Lung (tissue), 17 donors: ENCODE measurements at places on chromosomes 5 and 9.

GRCh38 chr9:120528829-120529228 lies 51.1 kb downstream of the CDK5RAP2 start:
- DNase-seq, result no peak

- DNase-seq, result no peak
Measured at GRCh38 chr9:31597977-31598376, 786.5 kb upstream of the ACO1 start.

GRCh38 chr9:86405926-86406325 lies 51.7 kb upstream of the TUT7 start:
- DNase-seq, result peak; percentile 21

GRCh38 chr9:122213589-122214413 lies 15.0 kb downstream of the LHX6 start:
- DNase-seq, result peak; percentile 72

DNA sequence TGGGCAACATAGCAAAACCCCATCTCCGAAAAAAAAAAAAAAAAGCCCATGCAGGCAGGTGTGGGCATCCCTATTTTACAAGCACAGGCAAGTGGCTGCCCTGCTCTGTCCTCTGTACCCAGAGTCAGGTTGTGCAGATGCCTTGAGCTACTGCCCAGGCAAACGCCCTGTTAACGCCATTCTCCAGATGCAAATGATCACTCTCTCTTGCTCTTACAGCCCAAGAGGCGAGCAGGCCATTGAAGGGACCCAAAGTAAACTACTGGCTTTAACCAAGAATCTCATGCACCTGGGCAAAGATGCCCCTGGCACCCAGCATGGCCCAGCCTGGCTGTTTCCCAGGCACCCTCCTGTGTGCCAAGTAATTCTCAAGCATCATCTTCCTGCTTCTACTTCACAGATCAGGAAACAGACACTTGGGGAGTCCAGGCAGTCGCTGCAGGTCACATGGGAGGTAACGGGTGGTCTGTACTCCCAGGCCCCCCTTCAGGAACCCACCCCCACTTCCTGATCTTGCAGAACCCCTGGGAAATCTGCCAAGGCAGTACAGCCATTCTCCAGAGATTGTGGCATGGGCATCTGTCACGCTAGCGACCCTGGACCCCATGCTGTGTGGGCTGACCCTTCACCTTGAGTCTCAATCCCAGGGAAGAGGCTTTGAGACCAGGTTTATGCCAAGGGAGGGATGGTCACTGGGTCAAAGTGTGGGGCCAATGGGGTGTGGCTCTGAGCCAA lies 14.2 kb downstream of the EEIG1 start:
- DNase-seq, result peak; percentile 73

DNA sequence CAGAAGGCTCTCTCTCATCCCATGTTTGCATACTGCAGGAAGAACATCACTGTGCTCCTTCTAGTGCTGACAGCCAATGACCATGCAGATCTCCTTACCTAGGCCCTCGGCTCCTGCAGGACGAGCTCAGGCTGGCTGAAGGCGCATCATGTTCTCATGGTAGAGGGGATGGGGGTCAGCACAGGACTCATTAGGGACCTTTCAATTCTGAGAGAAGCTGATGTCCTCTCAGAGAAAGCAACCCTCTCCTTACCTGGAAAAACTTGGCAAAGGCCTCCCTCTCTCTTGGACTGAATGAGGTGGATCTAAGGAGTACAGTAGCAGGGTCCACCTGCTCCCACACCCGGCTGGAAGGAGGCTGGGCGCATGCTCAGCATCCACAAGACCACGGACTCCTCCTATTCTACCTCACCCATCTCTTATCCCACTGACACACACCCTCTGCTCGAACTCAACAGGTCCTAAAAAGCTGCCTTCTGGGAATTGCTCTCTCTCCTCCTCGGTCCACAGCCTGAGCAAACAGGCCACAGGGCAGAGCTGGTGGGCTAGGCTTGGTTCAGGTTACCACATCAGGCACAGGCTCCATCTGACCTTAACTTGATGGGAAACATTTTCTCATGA lies 2.9 kb downstream of the IPPK start:
- DNase-seq, result no peak

GRCh38 chr5:23029290-23029689 lies 176.1 kb upstream of the CDH12 start:
- peak; percentile 27 for DNase-seq

GRCh38 chr9:132216861-132217619 lies 55.2 kb downstream of the NTNG2 start:
- DNase-seq, result no peak

GRCh38 chr5:35117967-35118366 lies 70.2 kb upstream of the AGXT2 start:
- DNase-seq, result no peak

GRCh38 chr9:22049411-22049810 lies 40.3 kb upstream of the CDKN2B start:
- DNase-seq, result no peak

DNA sequence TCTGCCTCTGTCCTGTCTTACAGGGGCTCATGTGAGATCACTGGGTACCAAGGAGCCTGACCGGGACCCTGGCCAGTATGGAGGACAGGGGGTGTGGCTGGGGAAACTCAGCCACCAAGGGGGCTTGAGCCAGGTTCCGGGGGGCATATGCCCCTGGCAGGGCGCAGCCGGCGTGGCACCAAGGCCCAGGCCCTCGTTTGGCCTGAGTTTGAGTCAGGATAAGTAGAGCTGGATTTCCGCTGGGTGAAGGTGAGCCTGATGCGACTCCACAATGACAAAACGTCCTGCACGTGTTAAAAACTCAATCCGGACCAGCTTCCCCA lies 616 bp upstream of the TSPAN17 start:
- DNase-seq, result no peak
